Type B pancreatic cell (in vitro differentiated cells): ENCODE measurements at places on chromosomes 13 and 19.

- H3K27me3 ChIP-seq = no peaks in the 10 kb centered on the region
- no peak for DNase-seq
- H3K27ac ChIP-seq = no peak overlapping the region
- H3K4me1 ChIP-seq = peaks cover 4% of the 10 kb centered on the region
- no peaks in the 10 kb centered on the region for H3K36me3 ChIP-seq
- H3K4me3 ChIP-seq = peak overlapping the region; percentile 28
Measured at GRCh38 chr19:18161636-18162002, 8.7 kb downstream of the PIK3R2 start.

DNA sequence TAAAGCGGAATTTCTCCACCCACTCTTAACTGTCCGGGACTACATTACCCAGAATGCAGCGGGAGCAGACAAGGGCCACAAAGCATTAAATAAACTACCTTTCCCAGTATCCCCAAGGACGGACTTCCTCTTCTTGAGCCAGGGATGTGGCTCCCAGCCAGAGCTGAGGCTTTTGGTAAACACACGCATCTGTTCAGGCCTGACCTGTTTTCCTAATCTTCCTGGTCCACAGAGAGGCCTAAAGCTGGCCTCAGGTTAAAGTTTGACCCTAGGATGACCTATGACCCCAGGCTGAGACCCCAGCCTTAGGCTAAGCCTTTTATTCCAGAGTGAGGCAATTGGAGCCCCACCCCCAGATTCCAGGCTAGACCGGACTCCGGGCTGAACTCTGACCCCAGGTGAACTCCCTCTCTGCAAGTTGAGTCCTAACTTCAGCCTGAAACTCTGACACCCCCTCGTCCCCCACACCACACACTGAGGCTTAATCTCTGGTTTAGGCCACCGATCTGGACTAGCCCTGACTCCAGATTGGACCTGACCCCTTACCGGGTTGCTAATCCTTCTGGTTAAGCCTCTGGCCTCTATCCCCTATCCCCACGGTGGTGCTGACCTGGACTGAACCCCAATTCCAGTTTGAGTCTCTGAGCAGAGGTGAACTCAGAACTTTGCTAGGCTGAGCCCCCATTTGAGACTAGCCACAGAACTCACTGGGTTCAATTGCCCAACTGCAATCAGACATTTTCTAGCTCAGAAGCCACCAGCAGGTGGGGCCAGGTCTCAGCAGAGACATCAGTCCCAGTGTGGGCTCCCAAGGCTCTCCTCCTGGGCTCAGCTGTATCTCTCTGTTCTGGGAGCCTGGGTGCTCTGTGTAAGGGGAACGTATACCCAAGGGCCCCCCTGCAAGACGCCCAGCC, 750 bp upstream of the GPR108 start:
- H3K4me3 ChIP-seq = peak overlapping the region; percentile 96
- peaks cover 32% of the 10 kb centered on the region for H3K4me1 ChIP-seq
- H3K27me3 ChIP-seq = no peaks in the 10 kb centered on the region
- H3K36me3 ChIP-seq = no peaks in the 10 kb centered on the region

DNA sequence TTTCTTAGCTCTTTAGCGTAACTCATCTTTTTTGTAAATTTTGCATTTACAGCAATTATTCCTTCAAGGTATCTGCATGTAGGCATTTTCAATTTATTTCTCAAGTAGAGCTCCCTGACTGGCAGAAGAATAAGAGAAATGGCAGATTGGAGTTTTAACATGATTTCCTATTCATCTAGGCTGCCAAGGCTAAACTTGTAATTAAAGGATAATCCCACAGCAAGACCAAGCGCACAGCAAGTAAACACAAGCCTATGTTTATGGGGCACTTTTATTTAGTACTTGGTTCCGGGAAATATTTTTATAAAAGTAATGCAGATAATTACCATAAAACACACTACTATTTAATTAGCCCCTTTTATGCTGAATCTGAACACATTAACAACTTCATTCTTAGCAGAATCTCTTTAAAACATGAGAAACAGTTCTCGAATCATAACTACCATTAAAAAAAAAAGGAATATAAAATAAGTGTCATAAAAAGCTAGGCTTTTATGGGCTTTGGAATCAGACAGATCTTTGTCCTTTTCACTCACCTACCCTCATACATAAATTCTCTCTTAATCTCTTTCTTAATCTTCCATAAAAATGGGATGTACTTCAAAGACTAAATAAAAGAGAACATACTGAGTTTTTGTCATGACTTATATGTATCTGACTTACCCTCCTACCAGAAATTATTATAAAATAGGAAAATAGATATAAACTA, 961.6 kb upstream of the MIR17HG start:
- no peak overlapping the region for H3K4me3 ChIP-seq
- no peak for DNase-seq
- H3K36me3 ChIP-seq = no peaks in the 10 kb centered on the region

DNA sequence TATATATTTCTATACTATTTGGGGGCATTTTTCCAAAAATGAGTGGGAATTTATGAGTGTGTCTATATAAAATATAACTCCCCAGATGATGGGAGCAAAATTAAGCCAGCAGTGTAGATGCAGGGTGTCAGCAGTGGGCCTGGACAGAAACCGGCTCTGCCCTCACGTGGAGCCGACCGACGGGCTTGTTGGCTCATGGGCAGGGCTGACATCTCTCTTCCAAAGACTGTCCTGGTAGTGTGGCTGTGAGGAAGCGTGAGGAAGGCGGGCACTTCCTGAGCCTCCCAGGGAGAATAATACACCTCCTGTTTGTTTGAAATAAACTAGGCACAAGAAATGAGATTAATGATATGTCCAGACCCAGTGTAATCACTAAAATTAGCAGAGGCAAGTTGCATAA, 206.5 kb downstream of the TEX29 start:
- H3K27me3 ChIP-seq = peaks cover 41% of the 10 kb centered on the region
- no peak overlapping the region for H3K4me3 ChIP-seq
- peaks cover 8% of the 10 kb centered on the region for H3K4me1 ChIP-seq
- no peak overlapping the region for H3K27ac ChIP-seq

GRCh38 chr19:13887517-13887916, 10.6 kb downstream of the NANOS3 start:
- H3K4me3 ChIP-seq = no peak overlapping the region
- no peaks in the 10 kb centered on the region for H3K27me3 ChIP-seq
- H3K4me1 ChIP-seq = peaks cover 4% of the 10 kb centered on the region

DNA sequence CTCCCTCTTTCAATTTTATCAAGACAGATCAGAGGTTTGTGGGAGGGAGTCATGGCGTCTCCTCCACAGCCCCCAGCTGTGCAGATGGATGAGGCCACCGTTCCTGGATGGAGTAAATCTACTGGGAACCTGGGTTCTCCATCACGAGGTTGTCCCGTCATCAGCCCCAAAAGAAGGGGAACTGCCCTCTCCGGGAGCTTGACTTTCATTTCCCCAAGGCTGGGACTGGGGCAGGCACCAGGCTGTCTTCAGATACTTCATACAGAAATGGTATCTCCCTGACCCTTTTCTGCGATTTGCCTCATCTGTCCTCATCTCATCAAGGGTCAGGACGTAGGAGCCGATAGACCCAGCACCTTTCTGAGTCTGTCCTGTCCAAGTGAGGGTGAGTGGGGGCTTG, 9.8 kb downstream of the LILRB2 start:
- H3K4me1 ChIP-seq = no peaks in the 10 kb centered on the region
- H3K4me3 ChIP-seq = no peak overlapping the region
- no peak overlapping the region for H3K27ac ChIP-seq
- no peak for DNase-seq
- H3K36me3 ChIP-seq = no peaks in the 10 kb centered on the region

DNA sequence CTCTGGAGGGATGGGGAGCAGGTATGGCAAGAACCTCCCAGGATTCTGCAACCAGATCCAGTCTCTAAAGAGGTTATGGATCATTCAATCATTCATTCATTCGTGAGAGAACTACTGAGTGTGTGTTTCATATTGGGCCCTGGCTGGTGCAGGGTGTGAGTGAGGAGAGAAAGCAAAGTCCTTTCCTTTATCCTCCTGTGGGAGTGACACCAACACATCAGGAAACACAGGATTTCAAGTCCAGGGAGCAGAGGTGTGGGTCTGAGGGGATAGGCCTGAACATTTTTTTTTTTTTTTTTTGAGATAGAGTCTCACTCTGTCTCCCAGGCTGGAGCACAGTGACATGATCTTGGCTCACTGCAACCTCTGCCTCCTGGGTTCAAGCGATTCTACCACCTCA, 3.3 kb downstream of the CEACAM1 start:
- no peaks in the 10 kb centered on the region for H3K36me3 ChIP-seq
- no peaks in the 10 kb centered on the region for H3K27me3 ChIP-seq
- H3K4me3 ChIP-seq = no peak overlapping the region
- peak; percentile 1 for DNase-seq
- H3K27ac ChIP-seq = no peak overlapping the region

GRCh38 chr19:41064974-41065569, 23.2 kb upstream of the CYP2A13 start:
- H3K4me1 ChIP-seq = no peaks in the 10 kb centered on the region
- H3K36me3 ChIP-seq = no peaks in the 10 kb centered on the region
- no peak overlapping the region for H3K4me3 ChIP-seq
- DNase-seq = no peak

DNA sequence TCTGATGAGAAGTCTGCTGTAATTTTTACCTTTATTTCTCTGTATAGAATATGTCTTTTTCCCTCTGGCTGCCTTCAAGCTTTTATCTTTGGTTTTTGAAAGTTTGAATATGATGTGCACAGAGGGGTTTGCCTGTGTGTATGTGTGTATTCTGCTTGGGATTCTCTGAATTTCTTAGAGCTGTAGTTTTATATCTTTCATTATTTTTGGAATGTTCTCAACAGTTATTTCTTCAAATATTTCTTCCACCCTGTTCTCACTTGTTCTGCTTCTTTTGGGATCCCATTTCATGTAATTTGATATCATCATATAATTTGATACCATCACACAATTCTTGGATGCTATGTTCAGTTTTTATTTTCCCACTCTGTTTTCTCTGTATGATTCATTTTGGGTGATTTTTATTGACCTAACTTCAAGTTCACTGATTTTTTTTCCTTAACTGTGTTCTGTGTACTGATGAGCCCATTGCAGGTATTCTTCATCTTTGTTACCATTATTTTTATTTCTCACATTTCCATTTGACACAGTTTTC, 7.5 kb downstream of the COG3 start:
- no peak overlapping the region for H3K4me3 ChIP-seq
- H3K4me1 ChIP-seq = peaks cover 23% of the 10 kb centered on the region
- no peak for DNase-seq
- peaks cover 9% of the 10 kb centered on the region for H3K36me3 ChIP-seq

DNA sequence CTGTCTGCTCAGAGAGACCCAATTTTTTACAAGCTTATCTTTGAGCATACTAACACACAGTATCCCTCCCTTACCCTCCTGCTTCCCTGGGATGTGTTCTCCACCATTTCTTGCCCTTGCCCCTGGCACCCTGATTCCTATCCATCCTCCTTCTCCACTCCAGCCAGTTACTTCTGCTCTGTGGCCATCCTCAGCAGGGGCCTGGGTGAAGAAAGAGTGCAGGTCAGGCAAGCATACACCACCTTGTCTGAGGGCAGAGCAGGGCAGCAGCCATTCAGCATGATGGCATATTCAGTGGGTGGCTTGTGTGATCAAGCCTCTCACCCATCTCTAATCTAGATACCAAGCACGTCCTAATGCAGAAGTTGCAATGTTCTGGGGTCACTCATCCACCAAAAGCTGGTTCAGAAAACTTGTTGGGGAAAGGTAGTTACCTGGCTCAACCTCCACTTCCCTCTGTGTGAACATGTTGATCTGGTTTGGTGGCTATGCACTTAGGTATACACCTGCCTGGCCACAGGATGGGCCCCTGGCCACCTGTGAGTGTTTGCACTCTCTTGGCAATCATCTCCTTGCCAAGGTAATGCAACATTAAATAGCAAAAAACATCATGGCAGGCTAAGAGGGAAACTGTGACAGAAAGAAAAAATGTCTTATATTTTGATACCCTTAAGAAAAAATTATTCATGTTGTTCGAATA, 900.3 kb upstream of the MIR17HG start:
- H3K36me3 ChIP-seq = no peaks in the 10 kb centered on the region
- H3K4me3 ChIP-seq = no peak overlapping the region
- no peak for DNase-seq
- peaks cover 9% of the 10 kb centered on the region for H3K4me1 ChIP-seq
- no peaks in the 10 kb centered on the region for H3K27me3 ChIP-seq

DNA sequence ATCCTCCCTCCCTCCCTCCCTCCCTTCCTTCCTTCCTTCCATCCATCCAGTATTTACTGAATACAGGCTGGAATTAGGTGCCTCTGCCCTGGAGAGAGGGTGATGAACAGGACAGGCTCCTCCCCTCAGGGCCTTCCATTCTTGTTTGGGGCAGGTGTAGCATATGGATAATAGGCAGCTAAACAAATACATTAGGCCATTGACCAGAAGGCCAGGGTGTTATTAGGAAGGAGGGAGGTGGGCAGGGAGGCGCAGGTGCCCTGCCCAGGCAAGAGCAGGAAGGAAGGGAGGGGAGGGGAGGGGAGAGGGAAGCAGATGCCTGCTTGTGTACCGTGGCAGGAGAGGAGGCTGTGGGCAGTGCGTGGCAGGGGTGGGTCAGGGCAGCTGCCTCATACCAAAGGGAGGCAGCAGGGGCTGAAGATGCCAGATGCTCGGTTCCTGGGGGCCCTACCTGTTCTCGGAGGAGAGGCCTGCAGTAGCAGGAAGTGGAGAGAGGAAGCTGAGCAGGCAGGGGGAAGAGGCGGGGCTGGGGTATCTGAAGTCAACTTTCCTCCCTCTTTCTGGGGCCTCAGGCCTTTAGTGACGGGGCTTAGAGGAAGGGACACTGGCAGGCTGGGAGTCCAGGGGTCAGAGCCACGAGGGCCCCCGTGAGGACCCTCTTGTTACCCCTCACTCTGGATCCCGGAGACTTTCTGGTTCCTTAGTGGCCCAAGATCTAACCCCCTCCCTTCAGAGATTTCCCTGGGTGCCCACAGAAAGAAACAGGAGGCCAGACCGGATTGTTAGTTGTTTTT, at the start of gene RINL:
Gene RINL (minus strand): TSS at position 495 of the 794 bp plus-strand sequence. CDS start 1,533 bp downstream, outside the sequence.
- no peaks in the 10 kb centered on the region for H3K36me3 ChIP-seq
- DNase-seq = no peak
- H3K4me3 ChIP-seq = no peak within 1 kb of the TSS
- no peaks in the 10 kb centered on the region for H3K27me3 ChIP-seq
- peak within 1 kb of the TSS; percentile 15 for H3K27ac ChIP-seq
- H3K4me1 ChIP-seq = peaks cover 4% of the 10 kb centered on the region

- DNase-seq = no peak
- peaks cover 42% of the 10 kb centered on the region for H3K27me3 ChIP-seq
- H3K4me1 ChIP-seq = peaks cover 47% of the 10 kb centered on the region
- no peak overlapping the region for H3K27ac ChIP-seq
- no peak overlapping the region for H3K4me3 ChIP-seq
Measured at GRCh38 chr19:46486358-46486757, 9.3 kb downstream of the PNMA8B start.

- peaks cover 25% of the 10 kb centered on the region for H3K27me3 ChIP-seq
- no peak for DNase-seq
- no peak overlapping the region for H3K4me3 ChIP-seq
Measured at GRCh38 chr13:45786293-45786920, 65.1 kb downstream of the SIAH3 start.

- H3K36me3 ChIP-seq = peaks cover 6% of the 10 kb centered on the region
- peaks cover 39% of the 10 kb centered on the region for H3K4me1 ChIP-seq
- no peak for DNase-seq
- H3K27me3 ChIP-seq = no peaks in the 10 kb centered on the region
- H3K4me3 ChIP-seq = peak overlapping the region; percentile 53
Measured at GRCh38 chr13:98972627-98973026, 5.2 kb downstream of the DOCK9 start.
